ENCODE measurements at places on chromosomes 1 and 21. TPM values are rescaled to one million over a fixed set of nuclear protein-coding genes. Genes with fewer than 3 reads are reported as not detected.
A peak's percentile ranks its signal among the peaks of the same experiment; 100 is the strongest.

DNA sequence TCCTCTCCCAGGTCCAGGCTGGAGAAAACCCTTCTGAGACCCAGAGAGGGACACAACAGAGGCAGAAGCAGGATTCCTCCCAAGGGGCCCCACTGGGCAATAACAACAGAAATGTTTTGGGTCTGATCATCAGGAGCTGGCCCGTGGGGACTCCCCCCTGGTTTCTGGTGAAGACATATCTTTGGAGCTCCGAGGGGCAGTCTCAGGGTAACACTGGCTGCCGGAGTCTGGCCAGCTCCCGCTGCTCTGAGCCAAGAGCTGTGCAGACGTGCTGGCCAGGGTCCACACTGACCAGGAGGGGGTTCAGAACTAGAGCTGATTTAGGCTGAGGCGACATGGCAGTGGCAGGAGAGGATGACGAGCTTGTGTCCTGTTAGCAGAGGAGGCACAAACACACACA lies 13.1 kb downstream of the ECE1 start:
- no peak for DNase-seq

GRCh38 chr1:81706650-81707435 lies 93.9 kb upstream of the ADGRL2 start:
- no peak for DNase-seq

GRCh38 chr1:116994411-116994810 lies 7.1 kb upstream of the CD101 start:
- DNase-seq = no peak

DNA sequence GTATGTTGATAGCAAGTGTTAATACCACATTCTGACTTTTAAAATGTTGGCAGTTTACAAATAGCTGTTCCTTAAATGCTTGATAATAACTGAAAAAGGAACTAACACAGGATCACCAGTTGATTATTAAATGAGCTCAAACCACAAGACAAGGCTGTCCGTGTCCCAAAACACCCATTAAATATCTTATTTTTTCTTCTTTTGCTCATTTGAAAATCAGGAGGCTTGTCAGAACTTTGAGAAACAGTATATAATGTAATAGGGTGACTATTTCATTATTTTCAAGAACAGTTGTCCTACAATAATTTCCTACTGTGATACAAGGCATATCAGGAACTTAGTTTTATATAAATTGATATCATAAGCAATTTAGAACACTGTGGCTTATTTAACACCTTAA lies 2.7 kb downstream of the CDKN2C start:
- no peak for DNase-seq

Gene PLA2G2C
- not detected for total RNA-seq

- DNase-seq = no peak
Measured at GRCh38 chr1:160640359-160641123, 6.3 kb downstream of the SLAMF1 start.

DNA sequence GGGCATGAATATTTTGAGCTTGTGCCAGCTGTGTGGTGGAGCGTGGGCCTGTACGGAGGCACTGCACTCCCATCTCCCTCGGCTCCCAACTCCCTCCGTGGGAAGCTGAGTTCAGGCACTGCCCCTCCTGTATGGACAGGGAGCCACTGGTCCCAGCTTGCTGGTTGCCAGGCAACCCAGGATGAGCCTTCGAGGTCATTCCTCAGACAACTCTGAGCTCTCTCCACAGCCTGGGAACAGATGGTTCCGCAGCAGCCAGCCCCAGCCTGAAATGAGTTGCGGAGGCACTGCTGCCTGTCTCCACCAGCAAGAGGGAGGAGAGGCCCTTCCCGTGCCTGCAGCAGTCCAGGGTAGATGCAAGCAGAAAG lies 58.4 kb upstream of the TENT5B start:
- DNase-seq = peak; percentile 98

- DNase-seq = no peak
Measured at GRCh38 chr1:203444171-203444576, 31.4 kb upstream of the PRELP start.

Gene LCE3D
- not detected for total RNA-seq

DNA sequence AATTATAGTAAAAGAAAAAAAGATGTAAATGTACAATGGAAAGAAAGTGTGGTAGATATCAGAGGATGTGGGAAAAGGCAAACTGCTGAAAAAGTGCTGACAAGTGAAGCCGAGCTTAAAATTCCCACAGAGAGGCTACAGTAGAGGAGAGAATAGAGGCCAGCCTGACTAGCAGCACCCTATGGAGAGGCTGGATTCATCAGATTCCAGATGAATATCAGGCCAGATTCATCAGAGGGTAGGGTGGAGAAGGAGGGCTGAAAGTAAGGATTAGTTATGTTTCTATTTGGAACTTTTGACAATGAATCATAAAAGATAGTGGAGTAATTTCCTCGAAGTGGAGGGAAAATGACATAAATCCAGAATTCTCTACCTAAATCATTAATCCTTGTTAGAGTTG lies 60.4 kb upstream of the NEK7 start:
- no peak for DNase-seq

Measured in G401 (cell line).